ENCODE measurements at places on chromosomes 4 and X.

- DNase-seq = no peak
Measured at GRCh38 chr4:145822581-145822980, 116.0 kb downstream of the ZNF827 start.

GRCh38 chr4:179662522-179662921, 2220.3 kb upstream of the AGA start:
- no peak for DNase-seq

DNA sequence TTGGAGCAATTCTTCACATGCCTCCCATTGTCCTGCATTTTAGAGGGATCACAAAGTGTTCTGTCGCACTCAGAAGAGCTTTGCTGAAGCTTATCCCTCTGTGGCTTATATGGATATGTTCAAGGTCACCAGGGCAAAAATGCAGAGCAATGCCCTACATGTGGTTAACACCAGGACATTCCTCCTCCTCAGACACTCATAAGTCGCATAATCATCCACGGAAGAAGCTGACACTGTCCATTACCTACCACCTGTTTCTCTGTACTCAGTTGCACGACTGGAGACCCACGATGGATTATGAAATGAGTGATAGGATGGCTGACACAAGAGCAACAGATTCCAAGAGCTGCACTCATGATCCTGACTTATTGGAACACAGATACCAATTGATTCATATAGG, 68.7 kb upstream of the PRDX4 start:
- DNase-seq = no peak

DNA sequence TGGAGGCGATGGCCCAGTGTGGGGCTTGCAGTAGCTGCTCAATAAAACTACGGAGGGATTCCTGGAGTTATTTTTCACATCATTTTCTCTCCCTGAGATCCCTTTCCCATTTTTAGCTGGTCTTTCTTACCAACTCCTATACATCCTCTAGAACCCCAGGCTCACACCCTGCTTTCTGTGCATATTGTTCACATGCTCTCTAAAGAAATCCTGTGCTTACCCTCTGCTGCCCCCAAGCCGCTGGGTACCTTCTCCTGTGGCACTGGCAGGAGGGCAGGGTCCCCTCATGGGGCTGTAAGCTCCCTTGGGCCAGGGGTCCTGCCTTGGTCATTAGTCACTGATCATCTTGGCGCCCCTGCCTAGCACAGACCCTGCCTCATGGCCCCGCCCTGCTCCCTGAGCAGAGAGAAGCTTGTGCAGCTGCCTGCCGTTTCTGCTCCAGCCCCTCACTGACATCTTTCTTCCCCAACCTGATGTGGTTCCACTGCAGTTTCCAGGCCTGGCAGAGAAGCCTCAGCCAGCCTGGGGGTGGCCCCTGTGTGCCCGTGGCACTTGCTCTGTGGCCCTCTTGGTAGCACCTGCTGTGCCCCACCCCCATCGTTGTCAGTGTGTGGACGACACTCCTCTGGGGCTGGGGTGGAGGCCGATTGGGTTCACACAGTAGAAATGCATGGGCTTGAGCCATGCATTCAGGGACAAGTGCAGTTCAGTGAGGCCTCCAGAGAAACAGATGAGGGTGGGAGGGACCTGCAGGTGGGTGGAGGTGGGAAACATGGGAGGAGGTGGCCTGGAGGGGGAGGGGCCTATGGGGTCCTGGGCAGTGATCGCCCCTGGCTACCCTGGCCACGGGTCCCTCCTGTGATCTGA, 69.5 kb downstream of the WFS1 start:
- no peak for DNase-seq

GRCh38 chr4:126038502-126039144, 723.9 kb downstream of the FAT4 start:
- DNase-seq = no peak

DNA sequence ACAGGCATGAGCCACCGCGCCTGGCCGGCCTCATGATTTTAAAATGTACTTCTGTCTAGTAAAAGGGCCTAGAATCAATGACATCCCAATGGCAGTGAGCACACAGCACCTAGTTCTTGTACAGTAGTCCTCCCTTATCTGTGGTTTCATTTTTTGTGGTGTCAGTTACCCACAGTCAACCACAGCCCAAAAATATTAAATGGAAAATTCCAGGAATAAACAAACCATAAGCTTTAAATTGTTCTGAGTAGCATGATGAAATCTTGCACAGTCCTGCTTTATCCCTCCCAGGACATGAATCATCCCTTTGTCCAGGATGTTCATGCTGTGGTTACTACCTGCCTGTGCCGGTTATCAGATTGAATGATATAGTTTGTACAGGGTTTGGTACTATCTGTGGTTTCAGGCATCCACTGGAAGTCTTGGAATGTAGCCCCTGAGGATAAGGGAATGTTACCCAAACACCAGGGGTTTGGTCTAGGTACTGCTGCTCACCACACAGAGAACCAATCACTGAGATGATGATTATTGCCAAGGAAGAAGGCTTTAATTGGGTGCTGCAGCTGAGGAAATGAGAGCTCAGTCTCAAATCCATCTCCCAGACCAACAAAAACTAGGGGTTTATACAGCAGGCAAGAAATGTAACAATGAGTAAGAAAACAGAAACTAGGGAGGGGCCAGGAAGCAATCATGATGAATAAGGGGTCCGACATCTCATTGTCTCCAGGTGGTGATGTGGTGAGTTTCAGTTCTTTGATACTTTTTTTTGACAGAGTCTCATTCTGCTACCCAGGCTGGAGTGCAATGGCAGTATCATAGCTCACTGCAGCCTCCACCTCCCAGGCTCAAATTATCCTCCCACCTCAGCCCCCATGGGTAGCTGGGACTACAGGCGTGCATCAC, 16.2 kb upstream of the FHL1 start:
- no peak for DNase-seq

- no peak for DNase-seq
Measured at GRCh38 chr4:42048394-42048793, 58.1 kb downstream of the SLC30A9 start.

GRCh38 chrX:129793604-129794191, 13.9 kb downstream of the SASH3 start:
- no peak for DNase-seq

DNA sequence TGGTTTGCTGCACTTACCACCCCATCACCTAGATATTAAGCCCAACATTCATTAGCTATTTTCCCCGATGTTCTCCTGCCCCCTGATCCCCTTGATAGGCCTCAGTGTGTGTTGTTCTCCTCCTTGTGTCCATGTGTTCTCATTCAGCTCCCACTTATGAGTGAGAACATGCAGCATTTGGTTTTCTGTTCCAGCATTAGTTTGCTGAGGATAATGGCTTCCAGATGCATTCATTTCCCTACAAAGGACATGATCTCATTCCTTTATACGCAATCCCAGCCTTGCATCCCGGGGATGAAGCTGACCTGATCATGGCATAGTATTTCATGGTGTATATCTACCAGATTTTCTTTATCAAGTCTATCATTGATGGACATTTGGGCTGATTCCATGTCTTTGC, 99.0 kb upstream of the DCAF12L2 start:
- no peak for DNase-seq

DNA sequence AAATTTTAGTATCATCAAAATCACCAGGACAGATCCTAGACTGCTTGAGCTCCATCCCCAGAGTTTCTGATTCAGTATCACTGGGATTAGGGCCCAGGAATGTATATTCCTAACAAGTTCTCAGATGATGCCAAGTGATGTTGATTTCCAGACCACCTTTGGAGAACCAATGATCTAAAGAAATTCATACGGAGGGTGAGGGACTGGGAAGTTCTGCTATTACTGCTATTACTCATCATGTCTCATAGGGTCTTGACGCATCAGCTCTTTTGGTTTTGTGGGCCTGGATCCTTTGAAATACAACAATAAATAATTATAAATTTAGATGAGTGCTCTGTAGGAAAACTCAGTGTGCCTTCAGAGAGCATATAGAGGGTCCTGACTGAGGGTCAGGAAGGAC, 59.8 kb upstream of the LGI2 start:
- DNase-seq = no peak

GRCh38 chr4:33566649-33567048, 2677.7 kb downstream of the ARAP2 start:
- no peak for DNase-seq
